ENCODE measurements at places on chromosomes 7 and 10.

DNA sequence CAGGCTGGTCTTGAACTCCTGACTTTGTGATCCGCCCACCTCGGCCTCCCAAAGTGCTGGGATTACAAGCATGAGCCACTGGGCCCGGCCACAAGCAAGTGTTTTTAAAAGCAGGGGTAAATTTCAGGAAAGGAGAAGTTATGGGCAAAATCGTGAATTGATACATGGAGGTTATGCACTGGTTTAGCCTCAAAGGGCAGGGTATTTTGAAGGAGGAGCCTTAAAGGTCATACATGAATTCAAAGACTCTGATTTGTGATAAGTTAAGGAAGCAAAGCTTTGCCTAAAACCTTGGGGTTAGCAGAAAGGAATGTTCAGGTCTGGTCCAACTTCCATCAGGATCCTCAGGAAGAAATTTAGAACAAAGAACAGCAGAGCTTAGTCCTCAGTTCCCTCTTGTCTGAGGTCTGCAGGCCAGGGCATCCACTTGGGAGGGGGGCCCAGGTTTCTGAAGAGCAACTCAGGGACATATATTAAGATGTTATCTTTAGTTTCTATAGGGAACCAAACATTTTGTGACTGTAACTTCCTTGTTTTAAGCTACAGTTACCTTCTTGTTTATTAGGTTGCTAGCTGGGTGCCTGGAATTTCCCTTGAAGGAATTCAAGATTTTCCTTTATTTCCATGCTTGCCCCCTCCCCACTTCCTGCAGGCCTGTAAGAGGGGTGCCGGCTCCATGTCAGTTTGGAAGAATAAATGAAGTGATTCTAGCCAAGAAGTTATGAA, 2.8 kb upstream of the REPIN1 start:
- DNase-seq: no peak

GRCh38 chr10:50210876-50211275, 40.4 kb downstream of the ASAH2 start:
- no peak for DNase-seq

GRCh38 chr7:125136341-125136740, 206.7 kb upstream of the POT1 start:
- DNase-seq: peak; percentile 85

DNA sequence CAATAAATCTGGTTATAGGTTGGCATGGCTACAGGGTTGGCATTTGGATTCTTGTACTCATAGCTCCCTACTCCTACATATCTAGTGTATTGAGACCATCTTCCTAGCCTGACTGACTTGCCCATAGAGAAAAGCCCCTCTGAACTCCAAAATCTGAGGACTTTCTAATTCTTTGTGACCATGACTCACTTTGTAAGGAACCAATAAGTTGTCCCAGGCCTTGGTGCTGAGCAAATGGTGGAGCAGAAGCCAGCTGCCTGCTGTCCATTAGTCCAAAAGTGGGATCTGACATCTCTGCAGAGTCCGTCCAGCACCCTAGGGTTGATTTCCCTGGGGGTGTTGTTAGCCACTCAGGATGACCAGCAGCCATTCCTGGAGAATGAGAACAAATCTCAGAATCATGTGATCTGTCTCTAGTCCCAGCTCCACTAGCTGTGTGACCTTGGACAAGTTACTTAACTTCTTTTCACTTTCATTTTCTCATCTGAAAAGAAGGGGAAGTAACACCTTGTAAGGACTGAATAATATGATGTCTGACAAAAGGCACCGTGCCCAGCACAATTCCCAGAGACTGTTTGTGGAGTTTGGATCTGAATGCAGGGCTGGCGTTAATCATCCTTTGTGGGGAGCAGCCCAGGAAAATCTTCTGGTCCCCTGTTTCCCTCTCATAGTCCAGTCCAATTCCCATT, 44.1 kb downstream of the MTURN start:
- no peak for DNase-seq

GRCh38 chr10:48361176-48361575, 54.7 kb downstream of the MAPK8 start:
- DNase-seq: no peak

- no peak for DNase-seq
These were observed 14.4 kb downstream of the HERPUD2 start for GRCh38 chr7:35680403-35681013.

GRCh38 chr10:26519803-26520202, 81.7 kb downstream of the APBB1IP start:
- no peak for DNase-seq

- DNase-seq: no peak
These were observed 28.9 kb downstream of the ZNF25 start for GRCh38 chr10:37947526-37947925.

GRCh38 chr10:79244841-79245504, 102.3 kb upstream of the PPIF start:
- no peak for DNase-seq

DNA sequence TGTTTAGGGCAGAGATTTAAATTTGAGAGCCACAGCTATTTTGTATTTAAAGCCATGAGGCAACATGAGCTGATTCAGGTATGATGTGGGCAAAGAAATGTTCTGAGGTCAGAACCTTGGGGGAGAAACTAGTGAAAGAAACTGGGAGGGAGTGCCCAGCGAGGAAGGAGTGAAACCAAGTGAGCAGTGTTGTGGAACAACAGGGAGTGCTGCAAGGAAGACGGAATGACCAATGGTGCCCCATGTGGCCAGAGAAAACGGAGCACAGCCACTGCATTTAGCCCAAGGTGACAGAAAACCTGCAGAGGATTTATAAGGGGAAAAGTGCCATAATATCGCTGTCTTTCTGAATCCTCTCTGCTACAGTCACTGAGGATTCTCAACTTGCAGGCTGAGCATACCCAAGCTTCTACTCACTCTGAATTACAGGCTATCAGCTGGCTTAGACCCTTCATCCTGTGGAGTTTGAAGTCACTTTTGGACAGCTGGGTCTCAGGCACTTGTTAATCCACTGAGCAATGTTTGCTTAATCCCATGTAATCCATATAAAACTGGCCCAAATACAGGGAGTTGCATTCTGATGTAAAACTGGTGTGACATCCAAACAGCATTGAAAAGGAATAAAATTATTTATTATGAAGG, 777.3 kb downstream of the CCSER2 start:
- no peak for DNase-seq

- DNase-seq: no peak
These were observed 782.0 kb upstream of the ZWINT start for GRCh38 chr10:57142925-57143576.

- no peak for DNase-seq
These were observed 207.6 kb downstream of the GLI3 start for GRCh38 chr7:42029405-42029804.

- peak; percentile 74 for DNase-seq
These were observed 1.2 kb downstream of the VCL start for GRCh38 chr10:73998929-73999691.

- no peak for DNase-seq
These were observed 63.1 kb downstream of the EEPD1 start for GRCh38 chr7:36216063-36216684.

DNA sequence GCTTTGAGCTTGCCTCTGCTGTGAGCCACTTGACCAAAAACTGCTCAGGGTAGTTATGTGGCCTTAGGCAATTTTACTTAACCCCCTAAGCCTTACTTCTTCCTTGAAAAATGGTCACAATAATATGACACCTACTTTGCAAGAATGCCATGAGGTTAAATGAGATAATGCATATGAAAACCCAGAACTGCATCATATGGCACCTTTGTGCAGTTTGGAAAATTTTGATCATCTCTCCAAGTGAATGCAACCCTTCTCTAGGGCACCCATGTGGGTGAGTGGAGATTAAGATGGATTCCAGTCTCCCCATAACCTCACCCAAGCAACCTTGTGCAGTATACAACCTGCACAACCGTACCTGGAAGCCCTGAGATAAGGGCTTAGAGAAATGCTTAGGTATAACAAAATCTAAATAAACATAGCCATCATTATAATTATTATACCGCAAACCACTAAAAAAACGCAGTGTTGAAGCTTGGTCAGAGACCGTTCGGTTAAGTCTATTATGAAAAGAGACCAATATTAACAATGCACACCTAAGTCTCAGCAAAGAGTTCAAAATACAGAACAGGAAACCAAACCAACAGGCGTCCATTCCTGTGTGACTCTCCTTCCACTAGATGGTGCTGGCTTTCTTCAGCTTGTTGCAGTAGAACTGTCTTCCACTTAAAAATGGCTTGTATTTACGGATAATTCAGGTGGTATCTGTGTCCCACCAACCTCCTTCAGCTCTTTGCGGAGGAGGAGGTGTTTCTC, 21.0 kb upstream of the ASB15 start:
- DNase-seq: peak; percentile 58

DNA sequence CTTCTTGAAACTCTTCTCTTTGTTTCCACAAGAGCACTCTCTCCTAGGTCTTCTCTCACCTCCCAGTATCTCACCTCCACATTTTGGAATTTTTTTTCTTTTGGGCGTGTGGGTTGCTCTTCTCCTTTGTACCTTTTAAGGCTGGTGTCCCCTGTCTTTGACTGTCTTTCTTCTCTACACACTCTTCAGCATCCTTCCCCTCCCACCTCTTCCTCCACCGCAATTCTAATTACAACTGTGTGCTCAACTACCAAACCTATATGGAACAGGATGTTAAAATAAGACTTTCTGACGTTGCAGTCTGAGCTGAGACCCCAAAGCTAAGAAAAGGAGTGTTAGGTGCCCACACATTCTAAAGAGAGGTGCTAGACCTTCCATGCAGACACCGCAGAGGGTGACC, 14.0 kb upstream of the ADRB1 start:
- no peak for DNase-seq

- no peak for DNase-seq
These were observed 67.5 kb downstream of the ALOX5 start for GRCh38 chr10:45441239-45442190.

- no peak for DNase-seq
These were observed 26.3 kb downstream of the TMEM60 start for GRCh38 chr7:77771901-77772300.

DNA sequence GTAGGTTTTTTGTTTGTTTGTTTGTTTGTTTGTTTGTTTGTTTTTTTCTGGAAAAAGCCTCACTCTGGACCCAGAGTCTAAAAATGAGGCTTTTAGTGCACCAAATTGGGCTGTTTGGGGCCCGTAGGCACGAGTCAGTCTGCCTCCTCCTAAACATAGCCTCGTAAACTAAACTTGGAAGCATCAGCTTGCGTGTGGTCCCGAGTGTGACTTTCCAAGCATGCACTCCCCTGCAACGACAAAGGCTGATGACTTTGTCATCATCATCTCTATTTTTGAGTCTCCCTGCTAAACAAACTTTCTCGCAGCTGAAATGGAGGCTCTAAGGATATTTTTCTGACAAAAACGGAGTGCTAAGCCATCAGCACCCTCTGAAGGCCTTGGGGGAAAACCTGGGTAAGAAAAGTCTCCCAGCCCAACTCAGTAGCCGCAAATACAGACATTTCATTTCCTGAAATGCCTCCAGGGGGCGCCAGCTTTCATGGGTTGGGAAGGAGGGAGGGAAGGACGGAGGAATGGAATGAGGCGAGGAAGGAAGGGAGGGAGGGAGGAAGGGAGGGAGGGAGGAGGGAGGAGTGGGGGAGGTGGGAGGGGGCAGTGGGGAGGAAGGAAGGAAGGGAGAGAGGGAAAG, 245.9 kb downstream of the KCNMA1 start:
- DNase-seq: peak; percentile 83

GRCh38 chr10:129035052-129035827, 431.8 kb upstream of the MGMT start:
- DNase-seq: no peak

DNA sequence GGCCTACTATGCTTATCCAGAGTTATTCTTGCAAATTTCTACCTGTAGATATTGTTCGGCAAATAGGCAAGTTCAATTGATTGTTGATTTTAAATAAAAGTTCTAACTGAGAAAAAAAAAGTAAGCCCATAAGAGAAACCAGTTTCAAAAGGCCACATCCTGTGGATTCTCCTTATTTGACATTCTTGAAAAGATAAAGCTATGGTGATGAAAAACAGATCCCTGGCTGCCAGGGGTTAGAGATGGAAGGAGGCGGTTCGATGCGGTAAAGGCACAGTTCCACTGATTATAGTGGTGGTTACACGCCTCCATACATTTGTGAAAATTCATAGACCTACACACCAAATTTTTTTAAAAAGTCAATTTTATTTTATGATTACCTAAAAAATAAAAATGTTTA, 347.8 kb downstream of the KCNMA1 start:
- no peak for DNase-seq

GRCh38 chr7:101632641-101633040, 3.5 kb upstream of the MYL10 start:
- peak; percentile 50 for DNase-seq

DNA sequence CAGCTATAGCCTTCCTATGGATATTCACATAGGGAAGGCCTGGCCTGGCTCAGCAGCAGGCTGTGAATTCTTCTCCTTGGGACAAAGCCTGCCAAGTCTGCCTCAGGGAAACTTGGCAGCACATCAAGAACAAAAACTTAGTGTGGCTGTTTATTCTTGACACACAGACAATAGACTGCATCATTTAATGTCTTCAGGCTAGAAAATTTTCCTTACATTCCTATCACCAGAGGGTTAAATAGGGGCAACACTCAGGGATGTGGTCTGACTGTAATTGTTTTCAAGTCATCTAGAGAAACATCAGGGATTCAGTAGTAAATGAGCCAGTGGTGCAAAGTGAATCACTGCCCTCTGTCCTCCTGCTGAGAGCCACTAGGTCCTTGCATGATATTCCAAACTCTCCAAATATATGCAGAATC, 137.3 kb downstream of the SEMA3C start:
- peak; percentile 68 for DNase-seq

DNA sequence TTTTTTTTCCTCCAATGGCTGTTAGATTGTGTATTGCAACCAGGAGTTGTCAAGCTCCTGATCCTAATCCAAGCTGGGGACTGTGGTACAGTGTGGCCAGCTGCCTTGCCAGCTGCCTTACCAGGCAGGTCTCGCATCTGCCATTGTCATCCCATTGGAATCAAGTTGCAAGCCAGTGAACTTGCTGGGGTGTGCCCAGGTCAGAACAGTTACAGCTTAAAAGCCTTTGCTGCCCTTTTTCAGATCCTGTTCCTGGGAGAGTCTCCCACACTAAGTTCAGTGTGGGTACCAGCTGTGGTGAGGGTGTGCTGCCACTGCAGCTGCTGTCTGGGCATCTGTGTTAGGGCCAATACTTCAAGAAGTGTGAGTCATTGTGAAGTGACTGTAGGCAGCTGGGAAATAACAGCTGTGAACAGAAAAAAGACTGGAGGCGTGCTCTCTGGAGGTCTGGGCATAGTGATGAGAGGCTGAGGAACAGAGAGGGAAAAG, 72.8 kb downstream of the CCNY start:
- DNase-seq: peak; percentile 72

DNA sequence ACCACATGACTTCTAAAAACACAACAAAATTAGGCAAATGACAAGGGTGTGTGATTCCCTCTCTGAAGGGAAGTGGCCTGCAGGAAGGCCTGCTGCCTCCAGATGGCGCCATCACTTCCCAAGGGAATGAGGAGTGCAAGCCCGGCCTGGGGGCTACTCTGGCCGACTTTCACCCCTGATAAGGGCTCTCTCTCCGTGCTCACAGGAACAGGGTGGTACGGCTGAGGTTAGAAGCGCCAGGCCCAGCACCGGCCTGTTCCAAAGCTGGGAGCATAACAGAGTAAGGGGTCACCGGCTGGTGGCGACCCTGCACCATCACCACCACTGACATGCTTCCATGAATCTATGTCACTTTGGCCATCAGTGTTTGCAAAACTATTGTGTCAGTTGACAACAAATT, 13.1 kb downstream of the RBP3 start:
- DNase-seq: peak; percentile 48

GRCh38 chr10:26624006-26624405, 73.5 kb upstream of the PDSS1 start:
- no peak for DNase-seq
